ENCODE measurements at places on chromosomes 16 and 17.

GRCh38 chr16:2370721-2371120 lies 30.2 kb upstream of the ABCA3 start:
- no peak for DNase-seq

DNA sequence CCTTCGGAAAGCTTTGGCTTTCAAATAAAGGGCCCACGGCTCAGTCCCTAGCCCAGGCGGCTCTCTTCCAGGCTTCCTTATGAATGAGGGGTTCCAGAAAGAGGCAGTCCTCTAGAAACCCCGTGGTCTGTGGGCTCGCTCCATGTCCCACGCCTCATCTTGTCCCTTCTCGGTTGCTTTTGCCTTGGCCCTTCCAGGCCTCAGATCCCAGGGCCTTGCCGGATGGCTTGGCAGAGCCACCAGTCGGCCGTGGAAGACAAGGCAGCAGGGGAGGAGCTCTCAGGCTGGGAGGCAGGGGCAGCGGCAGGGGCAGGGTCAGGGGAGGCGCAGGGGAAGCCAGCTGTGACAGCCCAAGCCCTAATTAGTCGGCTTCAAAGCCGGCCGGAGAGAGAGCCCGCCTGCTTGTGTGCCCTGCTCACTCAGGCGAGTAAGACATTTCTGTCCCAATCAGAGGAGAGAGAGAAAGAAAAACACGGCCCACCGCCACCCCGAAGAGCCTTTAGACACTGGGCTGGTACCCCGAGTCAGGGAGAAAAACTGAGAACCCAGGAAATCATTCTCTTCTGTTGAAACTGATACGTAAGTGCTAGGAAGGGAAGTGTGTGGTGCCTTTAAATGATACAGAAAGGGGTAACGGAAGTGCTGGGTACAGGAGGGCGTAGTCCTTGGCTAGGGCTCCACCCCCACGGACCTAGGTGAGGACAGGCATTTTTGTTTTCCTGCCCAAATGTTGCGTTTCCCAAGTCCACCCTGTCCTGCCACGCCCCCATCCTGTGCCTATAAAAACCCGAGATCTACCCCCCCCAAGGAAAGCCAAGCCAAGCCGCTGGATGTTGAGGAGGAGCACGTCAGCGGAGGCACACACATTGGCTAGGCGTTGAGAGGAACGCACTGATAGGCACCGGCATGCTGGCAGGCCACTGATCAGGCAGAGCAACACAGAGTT lies 27.8 kb upstream of the MEIOC start:
- no peak for DNase-seq

- DNase-seq = no peak
Observed at GRCh38 chr16:3548859-3549258, 28.3 kb downstream of the NLRC3 start.

- DNase-seq = no peak
Observed at GRCh38 chr16:46787909-46788308, 39.8 kb upstream of the MYLK3 start.

DNA sequence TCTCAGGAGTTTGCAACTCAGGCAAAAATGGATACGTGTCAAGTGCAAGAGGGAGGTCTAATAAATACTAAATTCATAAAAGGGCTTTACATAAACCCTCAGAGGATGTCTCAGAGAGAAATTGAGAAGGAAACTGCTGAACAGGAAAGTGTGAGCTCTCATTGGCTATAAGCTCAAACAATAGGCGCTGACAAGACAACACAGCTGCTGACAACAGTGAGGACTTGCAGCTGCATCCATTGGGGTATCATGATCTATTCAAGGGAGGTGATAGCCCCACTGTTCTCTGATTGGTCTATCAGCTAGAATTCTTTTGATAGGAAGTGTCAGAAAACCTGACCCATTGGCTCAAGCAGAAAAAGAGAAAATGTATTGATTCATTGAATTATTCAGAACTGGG lies 187.2 kb downstream of the CBLN1 start:
- no peak for DNase-seq

DNA sequence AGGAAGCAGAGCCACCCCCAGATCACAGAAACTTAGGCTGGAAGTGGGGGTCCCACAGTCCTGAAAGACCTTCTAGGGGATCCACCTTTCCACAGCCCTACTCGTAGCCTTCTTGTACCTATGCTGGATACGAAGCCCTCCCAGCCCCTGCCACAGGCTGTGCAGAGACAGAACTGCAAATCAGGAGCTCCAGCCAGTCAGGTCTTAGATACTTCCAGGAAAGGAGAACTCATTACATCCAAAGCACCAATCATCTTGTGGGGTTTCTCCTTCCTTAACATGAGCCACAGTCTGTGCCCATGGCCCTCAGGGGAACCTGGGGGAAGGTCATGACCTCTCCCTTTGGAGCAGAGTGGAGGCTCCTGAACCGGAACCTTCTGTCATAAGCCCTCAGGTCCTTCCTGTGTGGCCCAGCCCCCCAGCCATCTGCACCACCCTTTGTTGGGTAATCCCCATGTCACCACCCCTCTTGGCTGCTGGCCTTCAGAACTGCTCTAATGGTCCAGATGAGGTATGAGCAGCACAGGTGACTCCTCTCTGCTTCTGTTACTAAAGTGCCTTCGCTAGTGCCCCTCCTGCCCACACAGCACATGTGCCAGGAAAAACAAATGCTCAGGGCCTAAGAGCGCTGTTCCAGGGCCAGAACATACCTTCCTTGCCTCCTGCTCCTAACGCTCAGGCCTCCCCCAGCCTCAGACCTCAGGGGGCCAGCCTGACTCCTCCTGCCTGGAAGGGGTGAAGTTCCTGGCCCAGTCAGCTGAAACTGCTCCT lies 14.6 kb downstream of the SRCIN1 start:
- DNase-seq = no peak

DNA sequence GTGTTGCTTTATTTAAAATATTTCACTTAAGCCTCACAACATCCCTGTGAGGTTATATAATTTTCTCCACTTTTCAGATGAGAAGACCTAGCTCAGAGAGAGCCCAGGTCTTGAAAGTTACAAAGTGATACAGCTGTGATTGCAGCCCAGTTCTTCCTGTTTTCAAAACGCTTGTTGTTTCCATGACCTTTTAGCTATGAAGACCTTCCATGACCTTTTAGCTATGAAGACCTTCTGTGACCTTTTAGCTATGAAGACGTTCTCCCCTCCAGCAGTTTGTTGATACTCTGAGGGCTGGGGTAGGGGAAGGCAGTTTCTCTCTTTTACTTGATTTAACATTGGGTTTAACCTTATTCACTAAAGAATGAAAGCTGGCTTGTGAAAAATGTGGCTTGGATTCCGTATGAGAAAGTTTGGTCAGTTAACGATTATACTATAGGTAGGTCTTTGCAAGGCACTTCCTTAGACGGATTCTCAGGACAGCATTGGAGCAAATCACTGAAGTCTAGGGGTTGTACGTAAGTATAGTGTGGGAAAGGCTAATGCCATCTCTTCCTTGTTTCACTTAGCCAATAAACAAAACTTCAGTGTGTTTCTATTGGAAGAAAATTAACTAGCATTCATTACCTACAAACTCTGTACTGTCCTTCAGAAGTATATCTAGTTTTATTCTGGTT lies 20.7 kb downstream of the PHKB start:
- DNase-seq = no peak

DNA sequence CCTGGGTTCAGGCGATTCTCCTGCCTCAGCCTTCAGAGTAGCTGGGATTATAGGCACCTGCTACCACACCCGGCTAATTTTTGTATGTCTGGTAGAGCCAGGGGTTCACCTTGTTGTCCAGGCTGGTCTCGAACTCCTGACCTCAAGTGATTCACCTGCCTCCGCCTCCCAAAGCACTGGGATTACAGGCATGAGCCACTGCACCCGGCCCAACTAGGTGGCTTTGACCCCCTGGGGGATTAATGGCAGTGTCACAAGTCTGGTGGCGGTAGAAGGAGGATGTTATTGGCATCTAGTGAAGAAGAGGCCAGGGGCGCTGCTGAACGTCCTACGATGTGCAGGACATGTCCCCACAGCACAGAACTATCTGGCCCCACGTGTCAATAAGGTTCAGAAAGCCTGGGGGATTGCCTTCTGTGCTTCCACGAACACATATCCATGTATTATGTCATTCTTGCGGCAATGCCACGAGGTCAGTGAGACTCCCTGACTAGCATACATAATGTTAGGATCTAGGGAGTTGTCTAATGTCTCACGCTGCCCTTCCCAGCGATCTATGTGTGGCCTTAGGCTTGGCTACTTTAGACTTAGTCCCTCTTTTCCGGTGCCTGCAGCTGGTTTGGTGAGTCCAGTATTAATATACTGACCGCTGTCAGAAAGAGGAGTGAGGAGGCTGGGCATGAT lies 75.8 kb downstream of the ABCC6 start:
- no peak for DNase-seq

DNA sequence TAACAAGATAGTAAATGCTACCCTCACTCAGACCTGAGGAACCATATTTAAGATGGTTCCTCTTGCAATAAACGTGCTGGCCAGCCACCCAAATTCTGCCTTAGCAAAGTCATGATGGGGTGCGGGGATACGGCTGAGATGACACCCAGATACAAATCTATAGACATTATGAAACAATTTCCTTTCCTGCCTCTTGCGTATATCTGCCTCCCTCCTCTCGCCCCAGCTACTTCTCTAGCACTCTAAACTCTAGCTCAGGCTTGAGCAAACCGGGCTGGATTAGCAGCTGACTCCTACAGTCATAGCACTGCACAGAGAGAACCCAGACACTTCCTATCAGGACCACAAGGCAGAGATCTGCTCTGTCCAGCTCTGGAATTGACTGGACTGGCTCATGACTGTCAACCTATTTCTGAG lies 22.3 kb downstream of the CD300LF start:
- DNase-seq = no peak

DNA sequence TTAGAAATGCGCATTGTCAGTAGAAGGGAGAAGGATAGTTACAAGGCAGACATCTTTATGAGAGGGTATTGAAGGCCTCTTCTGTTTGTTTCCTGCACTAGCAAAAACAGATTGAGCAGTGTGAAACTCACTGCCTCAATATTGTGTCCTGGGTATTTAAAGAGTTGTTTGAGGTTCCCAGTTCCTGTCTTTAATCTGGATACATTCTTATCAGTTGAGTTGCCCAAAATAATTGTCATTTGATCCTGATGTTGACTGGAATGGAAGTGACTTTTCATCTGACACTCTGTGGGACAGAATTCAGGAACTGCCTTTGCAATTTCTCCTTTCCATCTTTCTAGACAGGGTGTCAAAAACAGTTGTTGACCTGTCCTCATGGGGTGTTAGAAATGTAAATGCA lies 1.7 kb downstream of the ATP6V0A1 start:
- DNase-seq = no peak

DNA sequence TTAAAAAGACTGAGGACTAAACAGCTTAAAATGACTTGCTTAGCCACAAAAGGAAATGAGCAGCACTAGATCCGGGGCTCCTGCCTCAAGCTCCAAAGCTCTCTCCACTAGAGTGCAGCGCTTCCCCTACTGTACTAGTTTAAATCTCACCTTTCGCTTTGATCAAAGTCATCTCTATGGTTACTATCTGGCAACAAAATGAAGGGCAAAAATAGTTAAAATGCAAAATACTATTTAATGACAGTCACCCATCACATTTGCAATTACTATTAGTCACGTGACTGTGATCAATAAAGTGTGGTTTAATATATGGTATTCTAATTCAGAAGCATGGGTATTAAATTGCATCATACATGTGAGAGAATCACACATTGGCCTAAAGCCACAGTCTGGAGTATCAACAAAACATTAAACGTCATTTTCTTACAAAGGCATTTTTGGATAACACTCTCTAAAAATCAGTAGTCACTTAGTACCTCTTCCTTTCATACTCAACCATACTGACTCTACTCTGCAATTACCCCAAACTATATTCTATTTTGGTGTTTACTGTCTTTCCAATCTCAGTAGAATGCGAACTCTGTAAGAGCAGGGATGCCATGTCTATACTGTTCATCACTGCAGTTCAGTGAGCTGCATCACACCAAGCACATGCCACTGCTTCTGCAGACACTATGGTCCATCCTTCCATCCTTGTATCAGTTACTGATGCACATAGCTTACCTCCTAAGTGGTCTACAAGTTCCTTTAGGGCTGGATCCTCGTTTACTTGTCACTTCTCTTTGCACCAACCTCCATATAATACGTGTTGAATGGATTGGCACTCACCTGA lies 6.2 kb downstream of the PSMD12 start:
- DNase-seq = no peak

DNA sequence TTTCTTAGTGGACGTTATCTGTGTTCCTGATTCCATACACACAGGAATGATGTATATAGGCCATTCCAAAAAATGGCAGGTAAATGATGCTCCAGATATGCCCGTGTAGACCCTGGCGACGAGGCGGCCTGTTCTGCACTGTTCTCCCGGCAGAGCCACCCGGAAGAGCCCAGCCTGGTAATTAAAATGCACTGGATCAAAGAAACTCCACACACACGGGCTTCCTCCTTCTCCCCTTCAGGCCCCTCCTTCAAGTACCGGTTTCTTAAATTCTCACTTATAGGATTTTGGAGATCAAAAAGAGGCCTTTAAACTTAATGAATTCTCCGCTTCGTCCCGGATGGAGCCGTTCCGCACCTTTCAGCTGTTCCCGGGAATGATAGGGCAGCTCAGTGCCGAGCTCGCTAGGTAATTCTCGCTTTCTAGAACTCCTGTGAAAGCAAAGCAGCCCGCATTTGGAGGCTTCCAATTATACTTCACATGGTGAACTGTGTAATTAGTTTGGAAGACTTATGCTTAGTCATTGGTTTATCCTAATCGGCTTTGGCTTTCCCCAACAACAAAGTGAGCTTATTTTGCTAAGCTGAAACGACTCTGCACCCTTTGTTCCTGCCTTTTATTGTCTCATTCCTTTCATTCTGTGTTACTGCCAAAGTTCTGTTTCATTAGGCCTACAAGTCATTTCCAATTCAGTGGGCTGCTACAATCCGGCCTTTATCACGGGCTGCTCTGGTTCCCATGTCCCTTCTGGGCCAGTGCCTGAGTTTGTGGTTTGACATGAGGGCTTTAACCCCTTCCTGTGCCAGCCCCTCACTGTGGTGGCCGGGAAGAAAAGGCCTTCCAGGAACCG lies 150.0 kb downstream of the MSI2 start:
- DNase-seq = no peak

DNA sequence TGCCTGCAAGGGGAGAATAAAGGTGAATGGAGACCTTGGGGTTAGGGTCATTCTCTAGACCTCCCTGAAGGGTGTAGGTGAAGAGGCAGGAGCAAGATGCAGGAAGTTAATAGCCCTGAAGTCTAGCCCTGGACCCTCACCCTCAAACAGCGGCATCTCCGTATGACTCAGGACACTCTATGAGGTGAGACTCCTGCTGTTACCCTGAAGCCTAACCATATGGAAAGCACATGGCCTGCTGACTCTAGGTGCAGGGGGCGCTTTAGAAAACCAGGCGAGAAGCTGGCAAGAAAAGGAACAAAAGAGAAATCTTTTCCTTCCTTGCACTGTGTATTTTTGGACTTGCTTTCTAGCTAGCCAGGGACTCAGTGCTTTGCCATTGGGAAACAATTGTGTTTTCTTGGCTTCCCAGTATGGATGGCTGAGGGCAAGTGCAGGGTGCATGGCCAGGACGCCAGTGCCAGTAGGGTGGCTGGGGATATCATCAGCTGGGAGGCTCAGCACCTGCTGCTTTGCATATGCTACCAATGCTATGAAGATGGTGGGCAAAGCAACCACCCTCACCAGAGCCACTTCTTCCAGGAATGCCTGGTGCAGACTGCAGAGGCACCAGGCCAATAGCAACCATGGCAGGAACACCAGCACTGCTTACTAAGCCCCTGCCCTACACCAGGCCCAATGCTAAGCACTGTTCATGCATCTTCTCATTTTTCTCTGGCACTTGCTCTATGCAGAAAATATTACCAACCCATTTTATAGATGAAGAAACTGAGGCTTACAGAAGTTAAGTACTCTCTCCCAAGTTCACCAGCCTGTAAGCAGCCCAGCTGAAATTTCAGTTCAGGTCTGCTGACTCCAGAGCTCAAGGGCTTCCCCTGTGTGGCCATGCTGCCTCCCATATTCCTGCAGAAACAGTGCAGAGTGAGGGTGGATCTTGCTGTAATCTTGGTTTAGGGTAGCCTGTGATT lies 425.1 kb downstream of the SLC39A11 start:
- DNase-seq = no peak
